Lung (tissue), 17 donors: ENCODE measurements at places on chromosomes 7 and 10.
A peak's percentile ranks its signal among the peaks of the same experiment; 100 is the strongest.

DNA sequence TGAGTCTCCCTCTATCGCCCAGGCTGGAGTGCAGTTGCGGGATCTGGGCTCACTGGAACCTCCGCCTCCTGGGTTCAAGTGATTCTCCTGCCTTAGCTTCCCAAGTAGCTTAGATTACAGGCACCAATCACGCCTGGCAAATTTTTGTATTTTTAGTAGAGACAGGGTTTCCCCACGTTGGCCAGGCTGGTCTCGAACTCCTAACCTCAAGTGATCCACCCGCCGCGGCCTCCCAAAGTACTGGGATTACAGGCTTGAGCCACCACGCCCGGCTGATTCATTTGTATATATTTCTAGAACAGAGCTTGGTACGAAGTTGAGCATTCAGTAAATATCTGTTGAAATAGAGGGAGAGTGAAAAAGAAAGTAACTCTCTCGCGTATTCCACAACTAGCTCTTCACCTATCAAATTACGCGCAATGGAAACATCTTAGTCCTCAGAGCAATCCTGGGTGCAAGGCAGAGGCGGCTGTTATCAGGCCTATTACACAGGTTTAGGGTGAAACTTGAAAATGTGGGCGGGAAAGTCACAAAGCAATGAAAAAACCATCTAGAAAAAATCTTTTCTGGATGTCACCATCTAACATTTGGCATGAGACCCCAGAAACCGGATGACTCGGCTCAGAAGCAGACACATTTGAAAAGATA, 707 bp upstream of the GHITM start:
- H3K36me3 ChIP-seq, result no peaks in the 10 kb centered on the region
- no peak for DNase-seq
- H3K27me3 ChIP-seq, result no peaks in the 10 kb centered on the region
- no peak overlapping the region for H3K4me3 ChIP-seq

DNA sequence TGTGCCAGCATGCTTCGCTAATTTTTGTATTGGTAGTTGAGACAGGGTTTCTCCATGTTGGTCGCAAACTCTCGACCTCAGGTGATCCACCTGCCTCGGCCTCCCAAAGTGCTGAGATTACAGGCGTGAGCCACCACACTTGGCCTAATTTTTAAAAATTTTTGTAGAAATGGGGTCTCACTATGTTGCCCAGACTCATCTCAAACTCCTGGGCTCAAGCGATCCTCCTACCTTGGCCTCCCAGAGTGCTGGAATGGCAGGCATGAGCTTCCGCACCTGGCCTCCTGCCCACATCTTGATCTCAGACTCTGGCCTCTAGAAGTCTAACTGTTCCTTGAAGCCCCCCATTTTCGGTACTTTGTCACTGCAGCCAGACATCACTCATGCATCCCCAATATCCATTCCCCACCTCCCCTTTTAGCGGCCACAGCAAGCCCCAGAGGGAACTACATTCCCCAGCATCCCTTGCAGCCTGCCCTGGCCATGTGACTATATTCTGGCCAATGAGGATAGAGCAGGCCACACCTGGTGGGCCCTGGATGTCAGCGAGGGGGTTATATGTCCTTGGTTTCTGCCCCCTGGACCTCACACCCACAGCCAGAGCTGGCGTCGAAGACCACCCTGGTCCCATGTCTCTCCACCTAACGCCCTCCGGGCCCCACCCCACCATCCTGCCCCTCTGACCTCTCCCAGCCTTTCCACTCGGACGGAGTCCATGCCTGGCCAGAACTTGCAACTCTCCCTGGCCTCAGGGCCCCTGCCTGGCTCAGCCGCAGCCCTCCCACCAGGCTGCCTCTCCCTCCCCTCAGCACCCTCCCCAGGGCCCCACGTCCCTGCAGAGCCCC, 33.8 kb downstream of the MICALL2 start:
- peaks cover 2% of the 10 kb centered on the region for H3K27me3 ChIP-seq
- no peak overlapping the region for H3K27ac ChIP-seq
- H3K4me3 ChIP-seq, result no peak overlapping the region
- peaks cover 8% of the 10 kb centered on the region for H3K4me1 ChIP-seq
- no peaks in the 10 kb centered on the region for H3K36me3 ChIP-seq

- no peak overlapping the region for H3K4me3 ChIP-seq
- no peaks in the 10 kb centered on the region for H3K27me3 ChIP-seq
- no peak overlapping the region for H3K27ac ChIP-seq
- no peaks in the 10 kb centered on the region for H3K36me3 ChIP-seq
- peak; percentile 82 for DNase-seq
- no peaks in the 10 kb centered on the region for H3K4me1 ChIP-seq
Measured at GRCh38 chr10:26881600-26882331, 21.0 kb upstream of the ABI1 start.

- no peaks in the 10 kb centered on the region for H3K36me3 ChIP-seq
- no peaks in the 10 kb centered on the region for H3K4me1 ChIP-seq
- no peaks in the 10 kb centered on the region for H3K27me3 ChIP-seq
Measured at GRCh38 chr7:130292682-130293257, at the start of gene CPA4. CPA4 (plus strand) TSS chr7:130293161; CDS start chr7:130293181, 20 bp downstream.

- peaks cover 10% of the 10 kb centered on the region for H3K36me3 ChIP-seq
- H3K4me3 ChIP-seq, result no peak overlapping the region
- no peaks in the 10 kb centered on the region for H3K27me3 ChIP-seq
- no peaks in the 10 kb centered on the region for H3K4me1 ChIP-seq
Measured at GRCh38 chr7:5758753-5759335, 22.6 kb downstream of the RNF216 start.

GRCh38 chr10:84478151-84478550, 149.8 kb downstream of the CCSER2 start:
- no peaks in the 10 kb centered on the region for H3K4me1 ChIP-seq
- no peak for DNase-seq
- H3K4me3 ChIP-seq, result no peak overlapping the region
- peaks cover 9% of the 10 kb centered on the region for H3K36me3 ChIP-seq
- H3K27ac ChIP-seq, result no peak overlapping the region

- H3K27ac ChIP-seq, result no peak overlapping the region
- no peaks in the 10 kb centered on the region for H3K27me3 ChIP-seq
- no peak for DNase-seq
Measured at GRCh38 chr10:117351558-117351957, 23.7 kb downstream of the PDZD8 start.

GRCh38 chr7:80231707-80232106, 97.1 kb downstream of the GNAI1 start:
- no peak overlapping the region for H3K4me3 ChIP-seq
- no peaks in the 10 kb centered on the region for H3K36me3 ChIP-seq
- no peaks in the 10 kb centered on the region for H3K4me1 ChIP-seq
